ENCODE measurements at places on chromosomes 7 and 10.

DNA sequence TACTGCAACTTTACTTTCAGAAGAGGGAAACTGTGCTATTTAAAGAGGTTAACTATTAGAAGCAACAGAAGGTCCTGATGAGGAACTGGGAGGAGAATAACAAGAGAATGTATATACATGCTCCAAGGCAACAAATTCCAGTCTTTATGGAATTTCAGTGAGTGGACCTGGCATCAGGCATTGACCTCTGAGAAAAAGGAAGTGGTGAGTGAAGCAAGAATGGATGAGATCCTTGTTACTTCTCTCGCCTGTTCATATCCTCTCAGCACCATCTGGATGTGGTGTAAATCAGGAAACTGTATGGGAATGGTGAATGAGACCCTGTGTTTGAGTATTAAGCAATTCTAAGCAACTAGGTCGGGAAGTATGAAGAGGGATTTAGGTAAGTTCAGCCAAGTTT is 30.3 kb upstream of the KBTBD2 start:
- DNase-seq = peak; percentile 70

- no peak for DNase-seq
These were observed 467.0 kb upstream of the POT1 start for GRCh38 chr7:125396466-125397151.

- no peak for DNase-seq
These were observed 45.2 kb downstream of the HIPK2 start for GRCh38 chr7:139732471-139733167.

DNA sequence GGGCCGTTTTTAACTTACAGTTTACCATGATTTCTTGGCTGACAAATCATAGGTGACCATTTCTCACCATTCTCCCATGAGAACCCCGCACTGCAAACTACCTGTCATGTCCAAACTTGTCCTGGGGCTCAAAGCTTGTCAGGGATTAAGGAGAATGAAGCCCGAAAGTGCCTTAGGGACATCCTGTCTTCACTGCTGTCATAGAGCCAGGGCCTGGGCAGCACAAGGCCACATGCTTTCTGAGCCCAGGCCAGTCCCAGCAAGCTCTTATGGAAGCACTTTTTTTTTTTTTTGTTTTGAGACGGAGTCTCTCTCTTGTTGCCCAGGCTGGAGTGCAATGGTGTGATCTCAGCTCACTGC is 33.9 kb downstream of the CCM2 start:
- DNase-seq = no peak

DNA sequence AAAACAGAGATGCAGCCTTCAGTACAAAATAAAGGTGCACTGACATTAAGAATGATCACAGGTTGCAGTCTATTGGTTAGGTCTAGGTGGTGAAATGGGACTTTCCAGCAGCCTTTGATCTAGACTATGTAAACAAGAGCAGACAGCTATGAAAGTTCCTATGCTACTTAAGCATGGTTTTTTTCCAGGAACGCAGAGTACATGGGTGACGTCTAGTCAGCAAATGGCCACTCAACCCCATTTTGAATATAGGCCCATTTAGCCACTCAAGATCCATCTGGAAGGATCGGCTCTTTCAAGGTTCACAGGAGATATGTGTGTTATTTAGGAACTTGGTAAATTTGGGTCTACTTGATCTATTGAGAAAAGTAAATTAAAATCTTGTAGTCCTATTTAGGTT is 1424.6 kb upstream of the LRRTM3 start:
- DNase-seq = no peak

- DNase-seq = no peak
These were observed 374.7 kb upstream of the VWC2 start for GRCh38 chr7:49398746-49399145.

DNA sequence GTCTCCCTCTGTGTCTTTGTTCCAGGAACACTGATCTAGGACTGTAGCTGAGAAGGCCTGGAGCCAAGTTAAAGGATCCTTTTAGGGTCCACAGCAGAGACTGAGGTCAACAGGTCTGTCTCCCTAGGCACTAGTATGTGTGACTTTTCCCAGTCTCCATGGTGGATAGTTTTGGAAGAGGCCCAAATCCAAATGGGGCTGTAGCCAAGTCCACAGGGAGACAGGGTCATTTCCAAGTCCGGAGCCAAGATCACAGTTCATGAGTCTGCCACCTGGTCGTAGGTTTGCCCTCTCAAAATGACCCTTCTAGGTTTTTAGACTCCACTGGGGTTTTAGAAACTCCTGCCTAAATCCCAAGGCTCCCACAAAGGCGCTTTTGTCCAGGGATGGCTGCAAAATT is 16.8 kb downstream of the ZNF277 start:
- DNase-seq = no peak

DNA sequence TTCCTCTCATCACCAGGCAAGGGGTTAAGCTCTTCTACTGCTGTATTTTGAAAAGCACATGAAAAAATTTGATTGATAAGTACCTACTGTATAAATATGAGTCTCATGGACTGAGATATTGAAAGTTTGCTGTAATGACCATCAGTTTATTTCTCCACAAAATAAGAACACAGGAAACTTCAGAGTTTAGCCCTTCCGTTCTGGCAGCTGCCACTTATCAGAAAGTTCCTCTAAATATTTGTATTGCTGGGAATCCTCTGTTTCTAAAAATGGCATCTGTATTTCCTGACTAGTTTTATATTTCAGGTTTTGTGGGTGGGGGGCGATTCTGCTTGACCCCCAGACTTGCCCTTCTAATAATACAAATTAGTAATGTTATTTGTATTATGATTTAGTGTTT is 92.0 kb downstream of the LYZL2 start:
- no peak for DNase-seq

GRCh38 chr7:88311675-88312036 is 5.0 kb upstream of the STEAP4 start:
- no peak for DNase-seq

DNA sequence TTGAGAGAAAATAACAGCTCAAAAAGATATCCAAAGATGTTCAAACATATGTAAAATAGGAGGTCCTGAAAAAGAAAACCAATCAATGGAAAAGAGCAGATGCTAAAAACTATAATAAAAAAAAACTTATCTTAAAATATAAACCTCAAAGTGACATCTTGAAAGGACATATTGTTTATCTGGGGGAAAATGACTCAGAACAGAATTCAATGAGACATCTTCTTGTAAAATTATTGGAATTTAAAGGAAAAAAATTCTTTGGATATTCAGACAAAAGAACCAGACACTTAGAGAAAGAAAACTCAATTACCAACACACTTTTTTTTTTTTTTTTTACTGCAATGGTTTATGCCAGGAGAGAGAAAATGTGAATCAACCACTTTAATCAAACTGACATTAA is 58.9 kb downstream of the NAMPT start:
- DNase-seq = peak; percentile 53

- DNase-seq = no peak
These were observed 23.2 kb downstream of the LDB3 start for GRCh38 chr10:86691333-86692022.

DNA sequence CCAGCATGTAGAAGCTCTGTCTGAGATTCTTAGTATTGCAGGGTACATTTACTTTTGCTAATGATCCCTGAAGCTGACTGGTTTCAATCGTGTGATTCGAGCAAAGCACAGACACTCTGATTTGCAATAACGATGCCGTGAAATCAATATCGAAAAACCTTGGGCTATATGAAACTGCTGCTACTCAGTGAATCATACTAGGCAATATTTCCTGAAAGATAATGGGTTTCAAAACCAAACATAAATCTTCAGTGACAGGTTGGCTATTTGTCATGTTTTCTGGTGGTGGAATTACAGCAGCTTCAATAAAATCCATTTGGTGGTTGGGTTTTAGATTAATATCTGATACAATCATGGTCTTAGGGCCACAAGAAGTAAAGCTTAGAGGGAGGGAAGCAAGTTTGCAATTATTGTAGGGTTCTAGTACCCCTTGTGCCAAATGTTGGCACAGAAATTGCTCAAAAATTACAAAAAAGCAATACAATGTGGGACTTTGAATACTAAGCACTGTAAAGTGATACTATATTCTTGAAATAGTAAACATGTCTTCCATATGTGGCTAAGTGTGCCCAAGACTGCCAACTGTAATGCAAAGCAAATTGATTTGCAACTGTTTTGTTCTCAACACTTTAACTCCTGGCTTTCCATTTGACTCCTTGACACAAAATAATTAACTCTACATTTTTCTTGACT is 112.4 kb upstream of the JAZF1 start:
- DNase-seq = peak; percentile 4

- DNase-seq = no peak
These were observed 99.0 kb downstream of the AOAH start for GRCh38 chr7:36625247-36625646.

DNA sequence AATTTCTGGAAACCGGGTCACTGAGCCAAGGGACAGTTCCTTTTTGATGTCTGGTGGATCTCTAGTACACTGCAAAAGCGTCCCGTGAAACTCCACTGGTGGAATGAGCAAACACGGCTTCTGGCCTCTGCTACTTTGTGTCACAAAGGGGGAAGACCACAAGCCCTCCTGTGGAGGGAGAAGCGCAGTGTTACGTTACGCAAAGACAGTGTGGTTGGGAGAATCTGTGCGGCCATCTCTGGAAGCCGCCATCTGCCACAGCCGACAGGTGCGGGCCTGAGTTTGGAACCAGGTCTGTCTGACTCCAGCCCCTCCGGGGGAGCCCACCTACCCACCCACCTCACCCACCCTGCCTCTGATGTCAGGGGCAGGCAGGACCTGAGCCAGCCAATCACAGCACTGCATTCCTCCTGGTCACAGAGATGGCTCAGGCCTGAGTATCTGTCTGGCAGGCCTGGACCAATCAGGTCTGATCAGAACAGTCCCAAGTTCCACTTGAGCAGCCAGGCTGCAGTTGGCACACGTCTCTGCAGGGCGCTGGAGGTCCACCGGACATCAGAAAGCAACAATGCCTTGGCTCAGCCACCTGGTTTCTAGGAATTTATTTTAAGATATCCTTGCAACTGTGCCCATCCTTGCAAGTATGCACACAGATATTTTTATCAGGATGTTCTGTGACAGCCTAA is 3.0 kb upstream of the CYP2W1 start:
- DNase-seq = no peak

DNA sequence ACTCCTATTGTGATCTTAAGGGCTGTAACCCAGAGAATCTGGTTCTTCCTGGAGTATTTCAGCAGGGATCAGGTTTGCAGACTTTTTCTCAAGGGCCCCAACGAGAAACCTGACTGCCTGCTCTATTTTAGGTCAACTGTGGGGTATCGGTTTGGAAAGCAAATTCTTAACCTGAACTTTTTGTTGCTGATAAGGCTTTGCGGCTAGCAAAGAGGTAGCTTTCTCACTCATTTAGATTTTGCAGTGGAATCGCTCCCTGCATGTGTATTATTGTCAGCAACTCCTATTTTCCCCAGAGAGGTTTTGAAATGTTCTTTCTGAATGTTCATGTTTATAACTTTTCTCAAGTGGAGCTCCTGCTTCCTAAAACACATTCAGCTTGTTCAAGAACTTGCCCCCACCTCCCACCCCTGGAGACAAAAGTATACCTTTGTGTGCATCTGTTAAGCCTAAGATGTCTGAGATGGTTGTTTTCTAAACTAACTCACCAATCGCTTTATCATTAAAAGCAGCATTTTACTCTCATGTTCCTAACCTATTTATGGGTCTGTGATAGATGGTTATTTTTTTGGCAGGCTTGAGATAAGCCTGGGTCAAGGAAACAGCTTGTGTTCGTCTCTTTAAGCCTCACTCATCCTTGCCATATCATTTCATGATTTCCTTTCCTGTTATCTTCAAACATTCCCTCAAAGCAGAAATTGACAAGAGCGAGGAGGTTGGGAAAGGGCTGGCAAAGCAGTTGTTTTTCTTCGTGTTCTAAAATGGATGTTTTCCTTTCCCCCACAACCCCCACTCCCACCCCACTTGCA is 129.8 kb downstream of the BAMBI start:
- no peak for DNase-seq

GRCh38 chr7:44955733-44956132 is 23.1 kb downstream of the MYO1G start:
- DNase-seq = no peak

- DNase-seq = no peak
These were observed 21.1 kb downstream of the CUL1 start for GRCh38 chr7:148719753-148720152.

- peak; percentile 91 for DNase-seq
These were observed 83.6 kb downstream of the KMT2E start for GRCh38 chr7:105097619-105098018.

- no peak for DNase-seq
These were observed 71.2 kb upstream of the RPA3 start for GRCh38 chr7:7789551-7789988.

DNA sequence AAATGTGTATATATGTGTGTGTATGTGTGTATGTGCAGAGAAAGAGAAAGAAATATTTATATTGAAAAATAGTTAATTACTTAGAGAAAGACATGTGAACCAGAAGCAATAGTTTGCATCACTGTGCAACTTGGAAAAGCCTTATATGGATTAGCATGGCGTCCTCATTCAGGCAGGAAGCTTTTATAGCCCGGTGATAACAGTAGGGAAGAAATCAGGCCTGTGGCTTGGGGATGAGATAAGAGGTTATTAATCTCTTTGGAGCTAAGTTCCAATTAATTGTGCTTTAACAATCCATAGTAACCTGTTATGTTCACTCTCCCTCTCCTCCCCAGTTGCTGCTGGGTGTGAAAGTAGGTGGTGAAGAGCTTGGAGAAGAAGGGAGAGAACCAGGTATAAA is 36.5 kb downstream of the IFIT5 start:
- DNase-seq = no peak

DNA sequence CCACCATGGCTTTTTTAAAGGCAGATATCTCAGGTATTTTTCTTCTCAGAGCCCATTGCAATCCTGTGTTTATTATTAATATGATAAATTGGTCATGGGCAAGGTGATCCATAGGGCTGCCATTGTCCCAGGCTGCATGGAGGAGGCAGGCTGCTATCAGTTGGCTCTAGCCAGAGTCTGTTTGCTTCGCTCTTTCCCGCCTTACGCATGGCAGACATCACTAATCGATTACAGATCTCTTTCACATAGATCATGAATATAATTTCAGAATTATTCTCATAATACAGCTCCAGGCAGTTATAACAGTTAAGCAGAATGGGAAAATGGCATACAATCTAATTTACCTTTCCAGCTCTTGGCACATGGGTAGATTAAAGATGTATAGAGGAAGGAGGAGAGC is 30.4 kb upstream of the HABP2 start:
- DNase-seq = peak; percentile 8

DNA sequence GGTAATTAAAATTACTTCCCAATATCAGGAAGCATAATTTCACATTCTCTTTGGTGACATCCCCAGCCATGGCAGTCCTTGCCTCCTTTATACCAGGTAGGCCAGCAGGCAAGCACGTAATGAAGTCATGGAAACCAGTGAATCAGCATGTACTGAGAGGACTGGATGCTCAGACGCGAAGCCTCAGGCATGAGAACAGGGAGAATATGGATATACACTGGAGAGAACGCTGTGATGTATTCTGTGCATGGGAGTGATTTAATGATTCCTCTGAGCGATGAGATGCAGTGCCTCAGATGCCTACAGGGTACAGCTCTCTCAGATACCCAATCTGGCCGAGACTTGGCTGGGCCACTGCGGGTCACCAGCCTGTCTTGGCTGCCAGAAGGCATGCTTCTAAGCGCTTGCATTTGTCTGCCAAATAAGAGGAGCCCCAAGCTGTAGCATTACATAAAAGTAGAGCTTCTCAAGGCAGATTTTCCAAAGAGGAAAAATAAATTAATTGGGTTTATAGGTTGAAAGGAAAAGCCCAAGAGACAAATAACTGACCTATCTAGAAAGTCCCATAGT is 238.1 kb downstream of the RELN start:
- no peak for DNase-seq

All from ELR (cell line).